ENCODE measurements at places on chromosomes 11 and 22. TPM values are rescaled to one million over a fixed set of nuclear protein-coding genes. Genes with fewer than 3 reads are reported as not detected.

The P2RX6 gene
- total RNA-seq: 14.4 TPM

- DNase-seq: no peak
- no peak overlapping the region for H3K27ac ChIP-seq
- no peak overlapping the region for H3K4me3 ChIP-seq
- H3K27me3 ChIP-seq: peaks cover 15% of the 10 kb centered on the region
- H3K4me1 ChIP-seq: no peaks in the 10 kb centered on the region
- H3K36me3 ChIP-seq: no peaks in the 10 kb centered on the region
These were observed 395.0 kb upstream of the CCDC90B start for GRCh38 chr11:83681031-83681781.

The CCDC188 gene
- not detected for total RNA-seq

- H3K4me1 ChIP-seq: no peaks in the 10 kb centered on the region
- no peak overlapping the region for H3K27ac ChIP-seq
- H3K27me3 ChIP-seq: peaks cover 3% of the 10 kb centered on the region
- no peak for DNase-seq
- no peak overlapping the region for H3K4me3 ChIP-seq
These were observed 17.5 kb downstream of the TMPRSS6 start for GRCh38 chr22:37091994-37092393.

The CTTN gene
- total RNA-seq: 207 TPM

- H3K4me1 ChIP-seq: peaks cover 10% of the 10 kb centered on the region
- no peak for DNase-seq
- no peak overlapping the region for H3K4me3 ChIP-seq
- no peaks in the 10 kb centered on the region for H3K36me3 ChIP-seq
- peaks cover 14% of the 10 kb centered on the region for H3K27me3 ChIP-seq
These were observed 2.0 kb upstream of the PDGFB start for GRCh38 chr22:39246690-39247332.

The MMP8 gene
- 0.37 TPM for total RNA-seq

DNA sequence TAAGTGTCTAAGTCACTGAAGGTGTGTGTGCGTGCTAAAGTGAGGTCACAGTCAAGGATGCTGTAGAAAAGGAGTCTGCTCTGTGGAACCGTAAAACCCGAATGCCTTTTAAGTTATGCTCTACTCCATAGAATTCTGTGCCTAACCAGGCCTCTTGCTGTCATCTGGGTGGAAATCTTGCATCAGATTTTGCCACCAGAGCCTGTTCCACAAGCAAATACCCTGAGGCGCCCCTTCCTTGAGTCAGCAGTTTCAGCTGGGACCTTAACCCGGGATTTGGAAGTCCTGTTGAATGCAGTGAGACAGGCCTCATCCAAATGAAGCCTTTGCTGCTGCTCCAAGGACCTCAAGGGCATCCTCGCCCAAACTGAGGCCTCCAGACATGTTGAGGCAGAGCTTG lies 109.8 kb downstream of the WNT11 start:
- H3K4me3 ChIP-seq: no peak overlapping the region
- H3K27ac ChIP-seq: no peak overlapping the region
- no peaks in the 10 kb centered on the region for H3K27me3 ChIP-seq
- no peaks in the 10 kb centered on the region for H3K4me1 ChIP-seq
- no peaks in the 10 kb centered on the region for H3K36me3 ChIP-seq

DNA sequence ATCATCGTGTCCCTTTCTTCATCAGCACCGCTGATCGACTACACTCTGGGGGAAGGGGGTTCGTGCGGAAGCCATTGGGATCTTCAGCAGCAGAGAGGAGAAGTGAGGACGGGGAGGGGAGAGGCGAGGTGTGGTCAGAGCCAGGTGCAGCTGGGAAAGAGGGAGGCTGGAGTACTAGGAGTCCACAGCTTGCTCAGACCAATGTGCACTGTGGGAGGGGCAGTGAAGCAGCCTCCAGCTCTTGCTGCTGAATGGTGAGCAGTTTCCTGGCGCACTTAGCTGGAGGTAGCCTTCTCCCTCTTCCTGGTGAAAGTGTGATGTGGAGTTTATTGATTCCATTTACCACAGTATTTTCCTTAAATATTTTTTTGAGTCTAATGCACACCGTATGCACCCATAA lies 99.0 kb upstream of the NECTIN1 start:
- H3K27ac ChIP-seq: no peak overlapping the region
- no peak for DNase-seq
- no peaks in the 10 kb centered on the region for H3K27me3 ChIP-seq
- no peaks in the 10 kb centered on the region for H3K4me1 ChIP-seq
- no peak overlapping the region for H3K4me3 ChIP-seq
- no peaks in the 10 kb centered on the region for H3K36me3 ChIP-seq

GRCh38 chr22:30025221-30025620 lies 55.0 kb upstream of the HORMAD2 start:
- H3K4me3 ChIP-seq: no peak overlapping the region
- DNase-seq: no peak
- H3K27me3 ChIP-seq: no peaks in the 10 kb centered on the region
- no peaks in the 10 kb centered on the region for H3K36me3 ChIP-seq
- no peak overlapping the region for H3K27ac ChIP-seq

DNA sequence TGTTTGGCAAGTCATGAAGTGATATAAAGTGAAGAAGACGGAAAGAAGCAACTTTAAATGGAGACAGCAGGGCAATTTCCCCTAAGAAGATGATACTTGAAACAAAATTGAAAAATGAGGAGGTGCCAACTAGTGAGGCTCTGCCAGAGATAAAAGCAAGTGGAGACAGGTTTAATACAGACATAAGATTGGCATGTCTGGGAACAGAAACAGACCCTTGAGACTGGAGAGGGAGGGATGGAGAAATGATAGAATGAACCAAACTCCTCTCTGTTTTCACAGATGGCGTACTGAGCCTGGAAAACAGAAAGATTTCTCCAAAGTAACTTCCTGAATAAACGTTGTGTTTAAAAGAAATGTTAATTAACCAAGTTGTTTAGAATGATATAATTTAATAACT lies 354.5 kb upstream of the ANO5 start:
- H3K4me1 ChIP-seq: peaks cover 15% of the 10 kb centered on the region
- H3K27me3 ChIP-seq: no peaks in the 10 kb centered on the region
- H3K36me3 ChIP-seq: no peaks in the 10 kb centered on the region
- H3K27ac ChIP-seq: no peak overlapping the region

- no peaks in the 10 kb centered on the region for H3K4me1 ChIP-seq
- DNase-seq: no peak
- no peaks in the 10 kb centered on the region for H3K36me3 ChIP-seq
- no peak overlapping the region for H3K4me3 ChIP-seq
- no peak overlapping the region for H3K27ac ChIP-seq
These were observed 22.9 kb downstream of the RAB39A start for GRCh38 chr11:107951155-107951554.

The OR2AT4 gene
- total RNA-seq: not detected

The AQP11 gene
- 6.6 TPM for total RNA-seq

- DNase-seq: peak; percentile 45
- H3K4me3 ChIP-seq: no peak overlapping the region
- H3K27me3 ChIP-seq: no peaks in the 10 kb centered on the region
- H3K36me3 ChIP-seq: no peaks in the 10 kb centered on the region
- no peaks in the 10 kb centered on the region for H3K4me1 ChIP-seq
These were observed 33.2 kb upstream of the CCDC89 start for GRCh38 chr11:85718991-85719807.

DNA sequence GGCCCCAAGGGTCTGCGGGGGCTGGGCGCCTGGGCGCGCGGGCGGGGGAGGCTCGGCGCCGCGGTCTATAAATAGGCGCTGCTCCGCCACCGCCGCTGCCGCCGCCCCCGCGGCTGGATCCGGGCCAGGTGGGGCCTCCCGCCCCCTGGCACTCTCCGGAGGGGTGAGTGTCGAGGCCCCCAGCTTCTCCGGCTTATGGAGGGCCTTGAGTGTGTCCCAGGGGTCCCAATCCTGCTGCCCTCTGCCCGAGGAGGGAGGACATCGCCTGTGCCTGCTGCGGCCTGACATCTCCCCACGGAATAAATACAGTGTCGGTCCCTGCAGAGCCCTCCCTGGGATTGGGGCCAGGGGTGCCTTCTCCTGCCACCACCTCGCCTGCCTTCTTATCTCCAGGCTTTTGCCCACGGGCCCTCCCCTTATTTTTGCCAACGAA lies 4.3 kb upstream of the GP1BB start:
- no peak overlapping the region for H3K27ac ChIP-seq
- H3K36me3 ChIP-seq: no peaks in the 10 kb centered on the region
- no peak for DNase-seq
- H3K4me3 ChIP-seq: no peak overlapping the region
- H3K4me1 ChIP-seq: peaks cover 24% of the 10 kb centered on the region
- H3K27me3 ChIP-seq: peaks cover 72% of the 10 kb centered on the region

The RIMBP3C gene
- total RNA-seq: 0.30 TPM

Data from hepatocyte (in vitro differentiated cells).